Progenitor cell of endocrine pancreas (in vitro differentiated cells): ENCODE measurements at places on chromosomes 16 and 17. TPM values are rescaled to one million over a fixed set of nuclear protein-coding genes. Genes with fewer than 3 reads are reported as not detected.
A peak's percentile ranks its signal among the peaks of the same experiment; 100 is the strongest.

The ACSM2A gene
- not detected in 2 replicates for total RNA-seq

The CLEC18B gene
- total RNA-seq: 3.0 and 3.5 TPM in 2 replicates

The RAMP2 gene
- total RNA-seq: 4.3 and 4.4 TPM in 2 replicates

- no peaks in the 10 kb centered on the region for H3K4me1 ChIP-seq
- no peak overlapping the region for H3K27ac ChIP-seq
- no peak overlapping the region for H3K4me3 ChIP-seq
- H3K36me3 ChIP-seq: peaks cover 28% of the 10 kb centered on the region
- DNase-seq: no peak
- no peaks in the 10 kb centered on the region for H3K27me3 ChIP-seq
These were observed 17.7 kb downstream of the SLC16A3 start for GRCh38 chr17:82246365-82247181.

DNA sequence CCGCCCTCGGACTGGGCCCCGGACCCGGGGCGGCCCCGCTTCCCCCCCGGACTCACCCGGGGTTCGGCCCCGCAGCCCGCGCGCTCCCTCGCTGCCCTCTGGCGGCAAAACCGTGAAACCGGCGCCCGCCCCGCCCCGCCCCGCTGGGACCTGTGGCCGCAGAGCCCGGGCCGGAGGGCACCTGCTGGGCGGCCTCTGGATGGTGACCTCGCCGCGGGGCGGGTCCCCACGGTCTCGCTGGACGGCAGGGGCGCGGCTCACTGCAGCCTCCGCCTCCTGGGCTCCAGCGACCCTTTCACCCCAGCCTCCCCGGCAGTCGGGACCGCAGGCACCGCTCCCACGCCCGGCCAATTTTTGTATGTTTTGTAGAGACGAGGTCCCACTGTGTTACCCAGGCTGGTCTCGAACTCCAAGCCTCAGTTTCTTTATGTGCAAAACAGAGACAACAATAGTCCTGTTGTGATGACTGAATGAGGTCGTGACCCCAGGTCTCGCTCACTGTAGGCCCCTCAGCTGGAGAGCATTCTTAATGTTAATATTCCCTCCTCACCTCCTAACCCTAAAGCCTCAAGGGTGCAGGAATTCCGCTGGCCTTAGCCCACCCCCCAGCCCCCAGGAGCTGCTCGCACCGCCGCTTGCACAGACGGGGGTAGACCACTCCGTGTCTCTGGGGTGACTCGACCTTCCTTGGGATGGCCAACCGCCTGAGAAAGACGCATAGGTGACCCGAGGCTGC, 33.7 kb upstream of the RPH3AL start:
- DNase-seq: peak; percentile 87
- H3K27ac ChIP-seq: peak overlapping the region; percentile 75
- H3K4me1 ChIP-seq: peaks cover 24% of the 10 kb centered on the region
- no peaks in the 10 kb centered on the region for H3K36me3 ChIP-seq
- H3K4me3 ChIP-seq: peak overlapping the region; percentile 77
- H3K27me3 ChIP-seq: peaks cover 27% of the 10 kb centered on the region

GRCh38 chr16:46427340-46428107, 193.7 kb downstream of the SHCBP1 start:
- no peaks in the 10 kb centered on the region for H3K27me3 ChIP-seq
- H3K27ac ChIP-seq: no peak overlapping the region
- H3K4me3 ChIP-seq: no peak overlapping the region
- DNase-seq: no peak
- H3K36me3 ChIP-seq: peaks cover 4% of the 10 kb centered on the region
- no peaks in the 10 kb centered on the region for H3K4me1 ChIP-seq

DNA sequence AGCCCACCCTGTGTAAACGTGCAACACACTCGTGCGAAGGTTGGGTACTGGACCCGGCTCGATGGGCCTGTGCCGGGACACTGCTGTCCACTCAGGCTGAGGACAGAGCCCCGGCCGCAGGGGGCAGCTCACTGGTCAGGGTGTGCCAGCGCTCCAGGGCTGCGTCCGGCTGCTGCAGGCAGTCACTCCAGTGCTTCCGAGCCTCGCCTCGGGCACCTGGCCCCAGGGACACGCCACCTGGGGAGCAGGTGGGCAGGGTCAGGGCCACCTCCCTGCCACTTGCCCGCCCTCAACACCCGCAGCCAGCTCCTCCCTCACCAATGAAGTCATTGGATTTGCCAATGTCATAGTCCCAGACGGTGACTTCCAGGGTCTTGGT, 4.7 kb downstream of the DOC2A start:
- H3K4me1 ChIP-seq: no peaks in the 10 kb centered on the region
- no peak overlapping the region for H3K27ac ChIP-seq
- peaks cover 28% of the 10 kb centered on the region for H3K27me3 ChIP-seq
- H3K36me3 ChIP-seq: peaks cover 4% of the 10 kb centered on the region

The NEUROD2 gene
- total RNA-seq: not detected in 2 replicates

The SALL1 gene
- 11.0 and 12.8 TPM in 2 replicates for total RNA-seq

The SLFN13 gene
- 32.4 and 33.6 TPM in 2 replicates for total RNA-seq

The LCAT gene
- 31.9 and 32.1 TPM in 2 replicates for total RNA-seq

DNA sequence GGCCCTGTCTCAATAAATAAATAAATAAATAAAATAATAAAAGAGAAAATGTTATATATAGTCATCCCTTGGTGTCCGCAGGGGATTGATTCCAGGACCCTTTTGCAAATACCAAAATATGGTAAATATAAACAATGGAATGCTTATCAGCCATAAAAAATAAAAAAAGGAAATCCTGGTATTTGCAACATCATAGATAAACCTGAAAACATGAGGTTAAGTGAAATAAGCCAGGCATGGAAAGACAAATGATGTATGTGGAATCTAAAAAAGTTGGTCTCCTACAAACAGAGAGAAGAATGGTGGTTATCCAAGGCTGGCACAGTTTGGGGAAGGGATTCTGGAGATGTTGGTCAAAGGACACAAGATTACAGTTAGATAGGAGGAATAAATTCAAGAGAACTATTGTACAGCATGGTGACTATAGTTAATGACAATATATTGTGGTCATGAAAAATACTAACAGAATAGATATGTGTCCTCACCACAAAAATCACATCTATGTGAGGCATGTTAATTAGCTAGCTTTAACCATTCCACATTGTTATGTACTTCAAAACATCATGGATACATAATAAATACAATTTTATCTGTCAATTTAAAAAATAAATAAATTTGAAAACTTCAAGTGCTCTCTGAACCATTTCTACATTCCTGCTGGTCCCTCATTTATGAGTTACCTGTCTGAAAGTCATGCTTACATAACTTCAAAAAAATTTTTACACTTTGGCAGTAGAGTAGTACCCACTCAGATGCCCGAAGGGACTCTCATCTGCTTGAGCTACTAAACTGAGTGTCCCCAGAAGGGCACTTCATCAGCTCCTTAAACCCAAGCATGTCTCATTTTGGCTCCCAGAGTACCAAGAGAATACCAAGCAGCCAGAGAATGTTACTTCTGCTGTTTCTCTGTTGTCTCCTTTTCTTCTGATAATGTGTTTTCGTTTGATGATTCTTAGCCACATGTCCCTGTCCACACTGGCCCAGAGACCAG, 26.6 kb downstream of the N4BP1 start:
- DNase-seq: no peak
- H3K4me3 ChIP-seq: no peak overlapping the region
- H3K4me1 ChIP-seq: no peaks in the 10 kb centered on the region
- H3K27me3 ChIP-seq: no peaks in the 10 kb centered on the region

GRCh38 chr16:11200592-11200991, 55.4 kb downstream of the SOCS1 start:
- DNase-seq: no peak
- H3K27me3 ChIP-seq: peaks cover 21% of the 10 kb centered on the region
- no peak overlapping the region for H3K4me3 ChIP-seq
- H3K4me1 ChIP-seq: peaks cover 15% of the 10 kb centered on the region

The AANAT gene
- total RNA-seq: 0.40 TPM in 1 of 2 replicates, not detected in the other

DNA sequence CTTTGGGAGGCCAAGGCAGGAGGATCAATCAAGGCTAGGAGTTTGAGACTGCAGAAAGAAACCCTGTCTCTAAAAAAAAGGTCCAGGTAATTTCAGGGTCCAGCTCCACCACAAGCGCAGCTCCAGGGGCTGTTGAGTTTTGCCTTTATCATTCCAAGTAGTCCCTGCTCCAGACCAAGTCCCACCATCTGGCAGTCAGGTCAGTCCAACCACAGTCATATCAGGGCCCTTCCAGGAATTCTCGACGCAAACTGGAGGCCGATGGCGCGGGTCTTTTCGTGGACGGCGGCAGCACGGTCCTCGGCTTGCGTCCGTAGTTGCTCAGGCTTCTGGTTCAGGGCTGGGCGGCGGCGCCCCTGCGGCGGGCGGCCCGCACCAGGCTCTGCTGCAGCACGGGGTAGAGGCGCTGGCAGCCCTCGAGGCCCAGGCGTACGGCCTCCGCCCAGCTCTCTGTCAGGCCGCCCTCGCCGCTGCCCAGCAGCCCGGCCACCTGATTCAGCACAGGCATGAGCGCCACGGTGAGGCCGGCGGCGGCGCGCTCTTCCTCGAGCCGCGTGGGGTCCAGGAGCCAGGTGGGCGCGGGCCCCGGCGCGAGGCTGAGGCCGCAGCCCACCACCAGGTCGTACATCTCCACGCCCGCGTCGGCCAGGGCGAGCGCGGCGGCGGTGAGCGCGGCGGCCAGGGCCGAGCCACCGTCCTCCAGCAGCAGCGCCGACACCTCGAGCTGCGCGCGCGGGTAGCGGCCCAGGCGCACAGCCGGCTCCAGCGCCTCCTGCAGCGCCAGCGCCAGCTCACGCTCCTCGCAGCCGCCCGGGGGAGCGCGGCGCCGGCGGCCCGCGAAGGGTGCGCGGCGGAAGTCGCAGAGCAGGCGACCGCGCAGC, 752 bp downstream of the EXOSC6 start:
- no peak for DNase-seq
- H3K27me3 ChIP-seq: no peaks in the 10 kb centered on the region
- peaks cover 6% of the 10 kb centered on the region for H3K4me1 ChIP-seq

- H3K27ac ChIP-seq: peak overlapping the region; percentile 78
- H3K4me1 ChIP-seq: peaks cover 9% of the 10 kb centered on the region
- H3K27me3 ChIP-seq: no peaks in the 10 kb centered on the region
- H3K4me3 ChIP-seq: no peak overlapping the region
- H3K36me3 ChIP-seq: peaks cover 17% of the 10 kb centered on the region
These were observed 158.6 kb upstream of the ELAC2 start for GRCh38 chr17:13176436-13176835.

DNA sequence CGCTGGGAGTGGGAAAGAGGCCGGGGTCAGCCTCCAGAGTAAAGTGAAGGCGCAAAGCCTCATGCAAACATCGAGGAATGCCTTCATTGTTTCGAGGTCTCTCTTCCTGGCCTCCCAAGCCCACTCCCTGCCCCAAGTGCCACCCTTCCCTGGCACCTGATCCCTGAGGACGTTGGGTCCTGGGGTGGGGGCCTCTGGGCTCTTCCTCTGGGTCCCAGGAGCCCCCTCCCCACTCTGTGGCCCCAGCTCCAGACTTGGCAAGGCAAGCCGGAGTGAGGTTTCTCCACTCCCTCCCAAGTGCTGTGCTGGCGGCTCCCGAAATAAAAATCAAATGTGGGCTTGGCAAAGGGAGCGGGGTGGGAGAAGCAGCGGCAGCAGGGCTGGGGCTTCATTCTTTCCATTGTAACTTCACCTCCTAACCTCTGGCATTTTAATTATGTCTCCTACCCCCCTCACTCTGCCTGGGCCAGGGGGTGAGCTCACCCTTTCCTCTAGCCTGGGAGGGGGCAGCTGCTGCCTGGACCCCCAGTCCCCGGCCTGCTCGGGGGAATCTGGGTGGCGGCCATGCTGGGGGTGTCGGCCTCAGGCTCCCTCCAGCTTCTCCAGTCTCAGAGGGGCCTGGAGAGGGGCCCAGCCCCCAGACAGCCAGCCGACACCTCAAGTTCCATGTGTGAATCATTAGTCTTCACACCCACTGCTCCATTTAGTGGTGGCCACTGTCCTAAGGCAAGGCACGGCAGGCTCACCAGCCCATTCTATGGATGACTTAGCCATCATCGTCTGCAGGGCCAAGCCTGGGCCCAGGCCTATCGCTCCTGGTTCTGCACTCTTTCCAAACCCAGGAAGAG, 14.6 kb upstream of the TMEM92 start:
- peaks cover 1% of the 10 kb centered on the region for H3K4me1 ChIP-seq
- H3K36me3 ChIP-seq: no peaks in the 10 kb centered on the region
- DNase-seq: no peak
- H3K4me3 ChIP-seq: no peak overlapping the region

DNA sequence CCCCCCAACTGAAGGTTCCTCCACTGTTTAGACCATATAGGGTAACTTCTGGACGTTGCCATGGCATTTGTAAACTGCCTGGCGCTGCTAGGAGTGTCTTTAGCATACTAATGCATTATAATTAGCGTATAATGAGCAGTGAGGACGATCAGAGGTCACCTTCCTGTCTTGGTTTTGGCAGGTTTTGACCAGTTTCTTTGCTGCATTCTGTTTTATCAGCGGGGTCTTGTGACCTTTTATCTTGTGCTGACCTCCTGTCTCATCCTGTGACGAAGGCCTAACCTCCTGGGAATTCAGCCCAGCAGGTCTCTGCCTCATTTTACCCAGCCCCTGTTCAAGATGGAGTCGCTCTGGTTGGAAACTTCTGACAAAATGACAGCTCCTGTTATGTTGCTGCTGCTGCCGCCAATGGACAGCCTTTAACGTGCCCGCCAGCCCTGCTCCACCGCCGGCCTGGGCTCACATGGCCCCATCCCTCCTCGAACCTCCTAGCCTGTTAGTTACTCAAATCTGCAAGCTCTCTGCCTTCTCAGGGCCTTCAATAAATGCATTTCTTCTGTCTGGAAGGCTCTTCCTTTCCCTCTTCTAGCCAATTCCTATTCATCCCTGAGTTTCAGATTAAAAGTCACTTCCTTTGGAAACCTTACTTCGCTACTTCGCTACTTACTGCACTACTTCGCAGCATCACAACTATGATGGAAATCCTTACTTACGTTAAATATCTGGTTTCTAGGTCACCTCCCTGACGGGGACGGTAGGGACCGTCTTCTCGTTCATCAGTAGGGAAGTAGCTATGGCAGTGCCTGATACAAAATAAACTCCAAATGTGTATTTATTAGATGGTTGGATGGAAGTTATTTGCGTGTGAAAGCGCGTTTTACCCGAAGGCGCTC, 640 bp upstream of the NAGLU start:
- no peak for DNase-seq
- H3K36me3 ChIP-seq: peaks cover 3% of the 10 kb centered on the region
- H3K27ac ChIP-seq: peak overlapping the region; percentile 79
- H3K27me3 ChIP-seq: peaks cover 6% of the 10 kb centered on the region
- peaks cover 25% of the 10 kb centered on the region for H3K4me1 ChIP-seq

The PRAC2 gene
- not detected in 2 replicates for total RNA-seq

The SLC39A11 gene
- 18.0 and 20.5 TPM in 2 replicates for total RNA-seq

- H3K27me3 ChIP-seq: peaks cover 16% of the 10 kb centered on the region
- H3K4me3 ChIP-seq: no peak overlapping the region
- H3K36me3 ChIP-seq: no peaks in the 10 kb centered on the region
- no peak for DNase-seq
- H3K27ac ChIP-seq: no peak overlapping the region
- peaks cover 1% of the 10 kb centered on the region for H3K4me1 ChIP-seq
These were observed 120.3 kb downstream of the AXIN2 start for GRCh38 chr17:65441053-65441605.

The PDIA2 gene
- 3.8 TPM in 2 replicates for total RNA-seq
